ENCODE measurements at places on chromosomes 3 and 15. TPM values are rescaled to one million over a fixed set of nuclear protein-coding genes. Genes with fewer than 3 reads are reported as not detected.

AMIGO3 gene
- 1.2 TPM for total RNA-seq

CP gene
- 0.73 TPM for total RNA-seq

TNNC1 gene
- not detected for total RNA-seq

SPRED1 gene
- 68.0 TPM for total RNA-seq

SLC24A5 gene
- total RNA-seq = not detected

HTR3E gene
- not detected for total RNA-seq

ILDR1 gene
- total RNA-seq = not detected

ST8SIA2 gene
- total RNA-seq = not detected

IGF1R gene
- 13.6 TPM for total RNA-seq

VIPR1 gene
- not detected for total RNA-seq

ABTB1 gene
- 8.2 TPM for total RNA-seq

MUC4 gene
- total RNA-seq = not detected

TM4SF1 gene
- total RNA-seq = 442 TPM
